ENCODE measurements at places on chromosomes 6 and 20. TPM values are rescaled to one million over a fixed set of nuclear protein-coding genes. Genes with fewer than 3 reads are reported as not detected.

Gene SCUBE3
- total RNA-seq: 1.8 TPM

Gene MYLK2
- total RNA-seq: under 0.01 TPM

Gene POM121L2
- not detected for total RNA-seq

Gene PRSS16
- 0.28 TPM for total RNA-seq

Gene FABP7
- total RNA-seq: 0.71 TPM

Gene DNAJC5
- total RNA-seq: 49.6 TPM

Gene IL20RA
- total RNA-seq: 0.55 TPM

Gene SMLR1
- not detected for total RNA-seq

Gene POU5F1
- total RNA-seq: 0.09 TPM

Gene PHACTR1
- 0.09 TPM for total RNA-seq

Gene DPPA5
- not detected for total RNA-seq
